ENCODE measurements at places on chromosomes 1 and 21.

GRCh38 chr1:86508583-86508969, 38.3 kb upstream of the CLCA4 start:
- no peak for DNase-seq

DNA sequence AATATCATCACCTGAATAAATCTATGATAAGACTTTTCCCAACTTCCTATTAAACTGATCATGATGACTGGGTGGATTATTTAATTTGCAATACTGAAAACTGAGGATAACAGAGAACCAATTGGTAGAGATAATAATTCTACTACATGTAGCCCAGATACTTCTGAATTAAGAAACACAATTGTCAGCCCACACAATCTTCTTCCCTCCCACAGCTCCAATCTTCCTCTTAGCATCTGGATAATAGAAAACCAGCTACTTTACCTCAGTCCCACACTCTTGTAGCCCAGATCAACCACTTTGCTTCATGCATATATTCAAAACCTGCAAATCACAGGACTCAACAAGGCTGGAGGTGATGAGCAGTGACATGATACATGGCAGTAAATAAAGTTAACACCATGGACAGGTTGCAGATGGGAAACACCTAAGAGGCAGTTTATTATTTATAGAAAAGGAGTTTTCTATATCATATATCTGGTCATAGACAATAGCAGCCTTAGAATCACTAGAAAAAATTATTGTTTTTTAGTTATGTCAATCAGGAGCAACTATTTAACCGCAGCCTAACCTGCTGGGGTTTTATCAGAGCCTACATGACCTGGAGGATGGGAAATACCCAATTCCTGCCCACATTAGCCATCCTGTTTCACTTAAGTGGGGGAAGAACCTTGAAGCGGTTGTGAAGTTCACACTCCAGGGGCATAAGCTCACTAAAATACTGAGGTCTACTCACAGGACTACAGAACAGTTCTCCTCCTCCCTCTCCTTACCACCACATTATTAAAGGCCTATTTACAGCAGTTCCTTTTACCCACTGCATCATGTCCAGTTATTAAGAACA, 16.7 kb downstream of the FRRS1 start:
- no peak for DNase-seq

- DNase-seq, result no peak
These were observed 1322.7 kb downstream of the AMY1C start for GRCh38 chr1:105072446-105072845.

DNA sequence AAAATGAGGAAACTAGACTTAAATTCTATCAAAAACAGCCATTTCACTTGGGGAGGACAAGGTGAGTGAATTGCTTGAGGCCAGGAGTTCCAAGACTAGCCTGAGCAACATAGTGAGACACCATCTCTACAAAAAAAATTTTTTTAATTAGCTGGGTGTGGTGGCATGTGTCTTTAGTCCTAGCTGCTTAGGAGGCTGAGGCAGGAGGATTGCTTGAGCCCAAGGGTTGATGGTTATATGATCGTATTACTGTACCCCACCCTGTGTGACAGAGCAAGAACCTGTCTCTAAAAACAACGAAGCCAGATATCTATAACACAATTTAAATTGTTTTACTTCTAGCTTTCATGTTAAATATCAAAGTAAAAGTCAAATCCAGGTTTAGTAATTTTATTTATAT, 126.1 kb upstream of the HP1BP3 start:
- DNase-seq, result no peak

DNA sequence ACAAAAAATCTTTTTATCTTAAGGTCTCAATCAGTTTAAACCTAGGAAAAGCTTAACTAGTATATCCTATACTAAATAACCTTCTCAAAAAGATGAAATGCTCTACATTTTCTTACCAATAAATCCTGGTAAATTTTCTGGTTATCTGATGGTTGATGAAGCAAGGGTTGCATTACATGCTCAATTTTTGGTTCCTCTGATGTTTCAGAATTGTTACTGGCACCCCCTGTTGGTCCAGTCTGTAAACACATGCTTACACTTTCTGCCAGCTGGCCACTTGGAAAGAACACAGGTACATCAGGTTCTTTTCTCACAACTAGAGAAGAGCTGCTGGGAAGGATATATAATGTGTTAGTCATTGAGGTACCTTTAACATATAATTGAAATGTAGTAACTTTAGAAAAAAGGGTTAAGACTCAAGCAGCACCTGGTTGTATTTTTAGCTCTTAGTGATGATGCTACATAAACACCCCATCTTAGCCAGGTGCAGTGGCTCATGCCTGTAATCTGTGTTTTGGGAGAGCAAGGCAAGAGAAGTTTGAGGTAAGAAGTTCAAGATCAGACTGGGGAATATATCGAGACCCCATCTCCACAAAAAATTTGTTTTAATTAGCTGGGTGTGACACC, 30.9 kb upstream of the TAL1 start:
- no peak for DNase-seq

Data from stimulated activated CD8-positive, alpha-beta memory T cell treated with anti-CD3 and anti-CD28 coated beads, Interleukin-4, amount 100 ng/mL, for 24 hours (primary cell).